Activated T-cell treated with anti-CD3 and anti-CD28 coated beads, Interleukin-2, amount 50 U/mL, for 72 hours (primary cell): ENCODE measurements at places on chromosomes 13 and 19.

GRCh38 chr19:55795021-55795420 is 26.1 kb downstream of the RFPL4AL1 start:
- no peak for DNase-seq

DNA sequence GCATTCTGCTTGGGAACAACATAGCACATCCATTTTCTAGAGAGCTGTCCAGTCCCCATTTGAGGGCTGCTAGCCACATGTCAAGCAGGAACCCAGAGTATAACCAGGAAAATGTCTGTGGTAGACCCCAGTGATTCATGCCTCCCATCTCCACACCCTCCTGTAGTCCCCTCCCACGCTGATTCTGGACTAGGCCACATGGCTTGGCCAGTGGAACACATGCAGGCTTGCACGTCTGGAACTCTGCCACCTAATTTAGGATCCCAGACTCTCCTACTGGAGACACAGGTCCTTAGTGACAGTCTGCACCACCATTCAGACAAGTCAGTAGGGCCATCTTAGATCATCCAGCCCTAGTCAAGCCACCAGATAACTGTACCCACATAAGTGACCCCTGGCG is 149.8 kb downstream of the ZIC5 start:
- DNase-seq, result no peak

- DNase-seq, result no peak
Measured at GRCh38 chr13:22497991-22498780, 682.6 kb upstream of the SGCG start.

- DNase-seq, result no peak
Measured at GRCh38 chr13:20425819-20426219, 99.8 kb downstream of the CRYL1 start.
